T1000 (cell line): ENCODE measurements at places on chromosomes 3 and 15.
A peak's percentile ranks its signal among the peaks of the same experiment; 100 is the strongest.

GRCh38 chr3:52144034-52144795 is 10.0 kb downstream of the POC1A start:
- DNase-seq = peak; percentile 70

DNA sequence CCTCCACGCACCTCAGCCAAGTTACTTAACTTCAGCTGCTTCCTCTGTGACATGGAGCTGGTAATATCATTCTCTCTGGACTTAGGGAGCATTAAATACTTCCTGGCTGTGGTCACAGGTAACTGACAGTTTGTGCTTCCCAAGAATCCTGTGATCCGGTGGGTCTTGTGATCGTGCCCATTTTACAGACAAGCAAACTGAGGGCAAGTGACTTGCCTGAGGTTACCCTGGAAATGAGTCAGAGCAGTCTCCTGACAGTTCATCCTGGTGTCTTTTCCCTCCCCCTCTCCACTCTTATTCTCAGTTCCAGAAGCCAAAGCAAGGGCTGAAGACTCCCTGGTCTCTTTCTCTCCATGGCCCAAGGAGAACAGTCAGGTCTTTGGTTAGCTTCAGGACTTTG is 35.9 kb downstream of the ACAN start:
- DNase-seq = no peak

- DNase-seq = no peak
These were observed 302.5 kb upstream of the AZI2 start for GRCh38 chr3:28651159-28651558.

- no peak for DNase-seq
These were observed 339.9 kb upstream of the RBMS3 start for GRCh38 chr3:28940994-28941393.

- no peak for DNase-seq
These were observed 116.6 kb upstream of the TSC22D2 start for GRCh38 chr3:150291515-150291914.

GRCh38 chr3:162130582-162130981 is 634.0 kb downstream of the OTOL1 start:
- no peak for DNase-seq

- DNase-seq = peak; percentile 70
These were observed 164.8 kb upstream of the NUDT16 start for GRCh38 chr3:131216801-131217200.

DNA sequence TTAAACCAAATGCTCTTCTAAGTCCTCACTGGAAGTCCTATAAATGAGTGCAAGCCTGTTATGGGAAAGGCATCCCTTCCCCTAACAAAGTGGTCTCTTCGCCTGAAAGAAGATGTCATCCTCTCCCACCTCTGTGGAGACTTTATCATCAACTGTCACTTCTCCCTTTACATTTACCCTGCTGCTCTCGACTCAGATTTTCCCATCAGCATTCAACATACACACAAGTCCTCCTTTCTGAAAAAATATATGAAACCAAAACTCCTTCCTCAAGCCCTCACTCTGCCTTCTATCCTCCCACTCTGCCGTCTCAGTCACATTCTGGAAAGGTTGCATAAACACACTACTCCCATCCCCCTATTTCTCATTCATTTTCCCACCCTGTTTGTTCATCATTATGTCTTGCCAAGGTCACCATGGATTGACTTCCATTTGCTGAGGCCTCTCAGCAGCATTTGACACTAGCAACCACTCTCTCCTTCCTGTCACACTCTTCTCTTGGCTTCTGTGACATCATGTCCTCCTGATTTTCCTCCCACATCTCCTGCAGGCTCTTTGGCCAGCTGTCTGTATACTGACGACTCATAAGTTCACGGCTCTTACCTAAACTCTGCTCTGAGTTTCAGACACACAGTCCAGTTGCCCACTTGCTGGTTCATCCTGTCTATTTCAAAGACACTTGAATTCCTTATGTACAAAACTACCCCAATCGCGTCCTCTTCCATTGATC is 70.3 kb upstream of the SMAD3 start:
- no peak for DNase-seq

DNA sequence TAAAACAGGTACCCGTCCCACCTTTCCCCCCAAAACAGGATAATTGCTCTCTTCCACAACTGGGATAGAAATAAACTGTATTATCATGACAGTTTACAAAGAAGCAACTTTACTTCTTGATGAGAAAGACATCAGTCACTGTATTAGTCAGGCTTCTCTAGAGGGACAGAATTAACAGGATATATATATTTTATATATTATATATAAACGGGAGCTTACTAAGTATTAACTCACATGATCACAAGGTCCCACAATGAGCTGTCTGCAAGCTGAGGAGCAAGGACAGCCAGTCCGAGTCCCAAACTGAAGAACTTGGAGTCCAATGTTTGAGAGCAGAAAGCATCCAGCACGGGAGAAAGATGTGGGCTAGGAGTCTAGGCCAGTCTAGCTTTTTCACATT is 18.4 kb upstream of the PLSCR4 start:
- DNase-seq = no peak

- no peak for DNase-seq
These were observed 233.6 kb downstream of the WDR72 start for GRCh38 chr15:53525894-53526293.

GRCh38 chr3:28949580-28949979 is 331.3 kb upstream of the RBMS3 start:
- no peak for DNase-seq

DNA sequence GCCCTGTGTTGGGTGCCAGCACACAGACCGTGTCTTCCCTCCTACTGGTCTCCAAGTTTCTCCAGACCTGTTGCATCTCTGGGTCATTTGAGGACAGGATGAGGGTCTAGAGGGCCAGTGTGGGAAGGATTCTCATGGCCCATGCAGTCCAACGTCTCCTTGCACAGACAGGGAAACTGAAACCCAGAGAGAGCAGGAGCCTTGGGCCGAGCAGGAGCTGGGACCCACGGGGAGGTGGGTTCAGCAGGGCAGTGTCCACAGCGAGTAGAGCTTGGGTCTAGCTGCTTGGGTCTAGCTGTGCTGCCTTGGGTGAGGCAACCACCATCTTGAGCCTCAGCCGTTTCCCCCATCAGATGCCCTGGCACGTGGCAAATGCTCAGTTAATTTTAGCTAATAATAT is 32.3 kb downstream of the HDAC11 start:
- DNase-seq = no peak

- DNase-seq = no peak
These were observed 151.1 kb downstream of the SQOR start for GRCh38 chr15:45785897-45786296.

GRCh38 chr3:21152555-21152954 is 598.5 kb downstream of the ZNF385D start:
- DNase-seq = no peak

GRCh38 chr15:81540909-81541308 is 166.9 kb upstream of the TMC3 start:
- no peak for DNase-seq

- no peak for DNase-seq
These were observed 74.3 kb upstream of the CTXND1 start for GRCh38 chr15:80326270-80326669.

DNA sequence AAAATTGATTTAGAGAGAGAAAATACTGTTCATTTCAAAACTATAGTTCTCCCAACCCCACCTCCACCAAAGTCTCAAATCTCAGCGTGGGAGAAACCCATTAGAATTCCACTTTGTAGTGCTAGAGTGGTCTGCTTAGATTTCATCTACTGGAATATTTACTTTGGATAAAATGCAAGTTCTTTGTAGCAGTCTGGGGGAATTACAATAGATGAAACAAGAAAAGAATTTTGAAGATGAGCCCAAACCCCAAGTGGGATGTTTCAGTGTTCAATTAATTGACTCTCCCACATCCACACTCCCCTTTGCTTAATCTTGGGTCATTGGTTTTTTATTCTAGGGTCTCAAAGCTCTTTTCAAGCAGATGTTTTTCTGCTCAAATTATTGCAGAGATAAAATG is 97.8 kb downstream of the RPL22L1 start:
- no peak for DNase-seq

DNA sequence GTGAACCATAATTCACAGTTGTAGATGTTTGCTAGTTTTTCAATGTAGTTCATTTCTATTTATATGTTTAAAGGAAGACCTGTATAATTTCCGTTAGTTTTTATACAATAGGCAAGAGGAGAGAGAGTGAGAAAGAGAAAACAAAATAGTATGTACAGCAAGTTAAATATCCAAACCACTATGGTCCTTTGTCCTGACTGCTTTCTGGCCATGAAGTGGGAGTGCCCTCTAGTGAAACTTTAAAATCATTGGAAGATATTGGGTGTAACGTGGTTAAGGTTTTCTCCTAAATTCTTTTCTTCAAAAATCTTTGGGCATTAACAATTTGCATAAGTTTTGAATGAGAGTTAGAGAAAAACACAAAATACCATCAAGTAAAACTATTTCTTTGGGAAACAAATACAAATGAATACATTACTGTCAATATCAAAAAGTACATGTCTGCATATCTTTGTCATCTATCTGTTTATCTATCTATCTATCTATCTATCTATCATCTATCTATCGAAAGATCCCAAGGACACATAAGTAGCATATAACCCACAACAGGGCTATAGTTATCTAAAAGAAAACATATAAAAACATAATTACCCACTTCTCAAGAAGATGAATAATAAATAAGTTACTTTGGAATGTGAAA is 534.6 kb upstream of the ATP11B start:
- no peak for DNase-seq

GRCh38 chr3:69306239-69307185 is 79.4 kb downstream of the FRMD4B start:
- DNase-seq = peak; percentile 68

DNA sequence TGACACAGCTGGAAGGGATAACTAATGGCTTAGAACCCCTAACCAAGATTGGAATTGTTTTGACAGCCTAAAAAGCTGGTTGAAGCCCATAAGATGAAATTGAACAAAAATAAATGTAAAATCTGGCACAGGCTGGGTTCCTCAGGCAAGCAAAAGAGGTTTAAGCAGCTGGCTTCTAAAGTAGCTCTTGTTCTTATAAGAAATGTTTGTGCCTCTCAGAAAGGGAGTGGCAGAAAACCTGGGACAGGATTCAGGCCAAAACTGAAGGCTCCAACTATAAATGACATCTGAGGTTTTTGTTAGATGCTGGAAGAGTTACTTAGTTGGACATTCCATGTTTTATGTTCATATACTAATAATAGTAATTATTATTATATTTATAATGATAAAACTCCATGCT is 378.3 kb downstream of the CNTN4 start:
- DNase-seq = no peak

GRCh38 chr3:162978136-162978535 is 1481.5 kb downstream of the OTOL1 start:
- DNase-seq = no peak

DNA sequence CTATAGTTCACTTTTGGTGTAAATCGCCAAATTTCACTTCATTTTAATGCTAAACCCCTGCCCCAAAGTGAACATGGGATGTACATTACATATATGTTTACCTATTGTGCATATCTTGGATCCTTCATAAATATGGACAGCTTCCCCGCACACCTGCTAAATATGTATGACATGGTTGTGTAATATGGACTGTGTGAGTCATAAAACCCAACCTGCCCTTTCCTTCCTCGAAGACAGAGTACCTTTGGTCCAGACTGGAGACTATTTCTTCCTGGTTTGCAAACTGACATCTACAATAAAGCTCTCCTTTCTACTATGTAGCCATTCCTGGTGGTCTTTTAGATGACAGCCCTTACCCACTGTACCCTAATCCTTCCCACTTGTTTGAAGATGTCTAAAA is 12.4 kb downstream of the ACTC1 start:
- no peak for DNase-seq

- no peak for DNase-seq
These were observed 94.0 kb upstream of the THBS1 start for GRCh38 chr15:39486621-39487457.

DNA sequence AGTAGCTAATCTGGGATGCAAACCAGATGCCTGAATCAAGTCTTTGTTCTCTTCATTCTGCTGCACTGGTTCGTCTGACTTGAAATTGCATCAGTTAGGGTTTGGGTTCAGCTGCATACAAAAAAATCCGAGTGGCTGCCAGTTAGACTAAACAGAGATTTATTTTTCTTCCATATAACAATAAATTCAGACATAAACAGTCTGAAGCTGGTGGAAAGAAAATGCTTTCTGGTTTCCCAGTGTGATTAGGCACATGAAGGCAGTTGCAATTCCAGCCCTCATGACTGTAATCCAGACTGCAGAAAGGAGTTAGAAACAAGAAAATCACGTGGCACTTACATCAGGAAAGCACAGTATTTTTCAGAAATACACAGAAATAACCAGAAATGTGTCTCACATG is 930.7 kb downstream of the MCTP2 start:
- no peak for DNase-seq

DNA sequence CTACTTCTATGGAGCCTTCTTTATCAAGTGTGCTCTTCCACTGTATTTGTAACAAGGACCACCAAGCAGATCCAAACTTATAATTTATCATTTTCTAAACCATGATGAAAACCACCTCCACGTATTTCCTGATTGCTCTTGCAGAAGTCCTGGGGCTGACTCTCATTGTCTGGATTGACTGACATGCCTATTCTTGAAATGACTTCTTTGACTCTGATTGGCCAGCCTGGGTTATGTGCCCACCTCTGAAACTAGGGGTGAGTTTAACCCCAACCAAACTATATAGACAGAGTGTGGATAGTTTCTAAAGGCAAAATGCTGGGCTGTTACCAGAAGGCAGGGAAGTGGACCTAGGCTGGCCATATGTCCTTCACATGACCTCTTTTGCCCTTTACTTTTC is 12.7 kb downstream of the TMPRSS7 start:
- DNase-seq = no peak

- DNase-seq = no peak
These were observed 211.8 kb downstream of the TBC1D2B start for GRCh38 chr15:77865701-77866100.

DNA sequence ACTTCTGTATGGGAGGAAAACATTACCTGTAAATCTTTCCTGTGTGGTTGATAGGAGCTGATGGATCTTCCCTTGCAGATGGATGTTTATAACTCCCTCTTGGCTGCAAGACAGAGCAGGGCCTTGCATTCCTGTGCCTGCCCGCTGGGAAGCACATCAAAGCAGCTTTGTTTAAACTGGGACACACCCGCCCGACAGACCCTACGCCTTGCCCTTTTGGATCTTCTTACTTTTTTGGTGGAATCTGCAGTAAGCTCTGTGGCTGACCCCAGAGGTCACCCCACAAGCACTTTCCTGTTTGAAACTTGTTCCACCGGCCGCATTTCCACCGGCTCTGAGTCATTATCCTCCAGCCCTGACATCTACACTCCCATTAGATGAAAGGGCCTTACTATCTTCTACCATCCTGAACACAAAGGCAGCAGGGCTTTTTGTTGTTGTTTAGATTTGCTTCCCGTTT is 244.1 kb upstream of the STT3B start:
- peak; percentile 72 for DNase-seq

- no peak for DNase-seq
These were observed 26.4 kb downstream of the CBLB start for GRCh38 chr3:105842449-105842848.

- DNase-seq = no peak
These were observed 29.8 kb upstream of the ALDH1A3 start for GRCh38 chr15:100849855-100850218.

- no peak for DNase-seq
These were observed 49.6 kb upstream of the LRTM1 start for GRCh38 chr3:54977439-54977838.

GRCh38 chr3:197365586-197365985 is 67.2 kb upstream of the DLG1 start:
- DNase-seq = no peak

GRCh38 chr3:37994639-37994972 is 4.0 kb downstream of the VILL start:
- no peak for DNase-seq
